ENCODE measurements at places on chromosomes 3 and 15.

DNA sequence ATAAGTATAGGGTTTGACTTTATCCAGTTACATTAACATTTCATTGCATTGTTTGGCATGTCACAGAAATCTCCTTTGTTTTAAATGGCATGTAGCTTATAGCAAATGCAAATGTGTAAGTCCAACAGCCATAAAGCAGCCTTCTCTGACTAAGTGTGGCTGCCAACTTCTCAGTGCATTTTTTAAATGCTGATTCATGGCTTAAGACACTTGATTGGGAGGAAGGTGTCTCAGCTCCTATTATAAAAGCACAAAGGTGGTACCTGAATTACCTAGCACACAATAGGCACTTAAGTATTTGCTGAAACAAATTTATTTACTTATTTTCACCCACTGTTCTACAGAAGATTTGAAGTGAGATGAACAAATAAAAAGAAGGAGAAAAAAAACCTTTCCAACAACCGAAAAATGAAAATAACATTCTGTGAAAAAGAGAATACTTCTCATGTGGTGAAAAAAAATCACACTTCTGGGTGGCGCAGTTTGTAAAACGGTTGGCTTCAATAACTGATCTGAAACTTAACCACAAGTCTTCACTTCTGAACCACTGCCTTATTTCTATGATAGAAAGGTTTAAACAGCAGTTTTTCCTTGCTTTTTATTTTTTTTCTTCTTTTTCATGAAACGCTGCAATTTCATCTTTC is 105.5 kb upstream of the ICE2 start:
- DNase-seq: no peak

DNA sequence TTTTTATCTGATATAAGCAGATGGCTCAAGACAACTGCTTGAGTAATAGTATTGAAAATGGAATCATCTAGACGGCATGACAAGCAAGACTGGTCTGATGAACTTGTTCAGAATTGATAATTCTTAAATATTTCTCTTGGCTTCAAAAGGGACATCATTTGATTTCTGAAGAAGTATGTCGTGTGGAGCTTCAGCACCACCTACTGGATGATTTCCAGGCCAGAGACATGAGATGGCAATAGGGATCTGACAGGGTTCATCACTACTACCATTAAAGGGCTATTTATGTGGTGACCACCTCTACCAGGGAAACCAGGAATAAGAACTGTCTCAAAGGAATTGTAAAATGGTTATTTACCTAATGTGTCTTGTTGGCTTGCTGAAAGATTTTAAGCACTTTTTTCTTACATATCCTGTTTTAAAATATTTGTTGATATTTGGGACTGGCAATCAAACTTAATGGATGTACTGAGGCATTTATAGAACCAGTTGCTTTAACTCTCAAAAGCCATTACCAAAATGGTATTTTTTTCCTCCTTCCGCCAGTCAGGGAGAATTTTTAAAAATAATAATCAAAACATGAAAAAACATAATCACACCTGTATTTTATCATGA is 99.5 kb upstream of the FAM98B start:
- no peak for DNase-seq

GRCh38 chr15:40414816-40415215 is 9.2 kb downstream of the IVD start:
- no peak for DNase-seq

- DNase-seq: no peak
Measured at GRCh38 chr3:42790714-42791229, 13.5 kb downstream of the HIGD1A start.

GRCh38 chr15:75208501-75209288 is 7.0 kb downstream of the C15orf39 start:
- no peak for DNase-seq

GRCh38 chr3:110180733-110181132 is 843.4 kb upstream of the DPPA4 start:
- no peak for DNase-seq

- no peak for DNase-seq
Measured at GRCh38 chr3:177482048-177482691, 284.9 kb upstream of the TBL1XR1 start.

DNA sequence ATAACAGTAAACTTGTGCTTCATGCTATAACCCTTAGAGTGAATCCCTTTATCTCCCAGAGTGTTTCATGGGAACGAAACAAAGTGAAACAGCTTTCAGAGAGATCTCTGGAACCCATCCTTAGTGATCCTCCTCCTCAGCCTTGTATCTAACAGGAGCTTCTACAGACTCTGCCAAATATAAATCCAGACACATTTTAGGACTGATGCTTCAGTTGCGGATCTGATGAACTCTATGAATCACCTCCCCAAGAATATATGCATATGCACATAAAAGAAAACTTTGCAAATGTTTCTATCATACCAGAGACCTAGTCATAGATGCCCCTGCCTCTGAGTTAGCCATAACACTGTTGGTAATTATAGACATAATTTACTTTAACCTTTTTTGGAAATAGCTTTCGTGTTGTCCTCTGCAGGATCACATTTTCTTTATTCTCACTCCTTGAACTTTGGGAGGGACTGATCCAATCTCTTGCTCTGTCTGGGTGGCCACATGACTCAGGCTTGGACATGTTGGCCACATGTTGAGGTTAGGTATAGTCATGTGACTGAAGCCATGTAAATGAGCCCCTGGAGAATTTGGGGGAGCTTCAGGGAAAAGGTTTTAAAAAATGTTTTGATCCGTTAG is 306.4 kb upstream of the CNTN3 start:
- DNase-seq: no peak

DNA sequence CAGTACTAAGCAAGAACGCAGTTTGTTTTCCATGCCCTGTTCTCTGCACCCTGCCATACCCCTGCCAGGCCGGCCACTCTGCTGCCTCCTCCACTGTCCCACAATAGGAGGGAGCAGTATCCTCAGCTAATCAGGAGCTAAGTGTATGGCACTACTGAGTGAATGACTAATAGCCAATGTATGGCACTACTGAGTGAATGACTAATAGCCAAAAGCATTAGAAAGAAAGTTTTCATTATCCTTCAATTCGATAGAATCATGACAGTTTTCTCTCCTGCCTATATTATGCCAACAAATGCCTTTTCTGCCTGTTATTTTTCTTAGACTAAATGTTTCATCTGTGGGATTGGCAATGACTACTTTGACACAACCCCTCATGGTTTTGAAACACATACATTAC is 107.5 kb upstream of the CHRM5 start:
- no peak for DNase-seq

DNA sequence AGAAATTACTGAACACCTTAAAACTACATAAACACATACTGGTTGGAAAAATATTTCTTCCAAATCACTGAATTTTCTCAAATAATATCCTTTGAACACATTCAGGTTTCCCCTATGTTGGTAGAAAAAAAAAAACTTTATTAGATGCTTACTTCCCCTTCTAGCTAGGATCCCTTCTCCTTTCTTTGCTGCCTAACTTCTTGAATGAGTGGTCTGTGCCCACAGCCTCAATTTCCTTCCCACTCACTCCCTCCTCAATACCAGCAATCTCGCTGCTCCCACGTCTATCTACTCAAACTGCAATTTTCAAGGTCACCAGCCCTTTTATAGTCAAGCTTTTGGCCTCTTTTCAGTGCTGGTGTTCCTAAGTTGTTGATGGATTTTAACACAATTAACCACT is 8.3 kb downstream of the CD200R1 start:
- DNase-seq: no peak

- DNase-seq: no peak
Measured at GRCh38 chr3:187677604-187678003, 7.4 kb upstream of the SST start.

- no peak for DNase-seq
Measured at GRCh38 chr3:40969756-40970466, 229.4 kb upstream of the CTNNB1 start.

DNA sequence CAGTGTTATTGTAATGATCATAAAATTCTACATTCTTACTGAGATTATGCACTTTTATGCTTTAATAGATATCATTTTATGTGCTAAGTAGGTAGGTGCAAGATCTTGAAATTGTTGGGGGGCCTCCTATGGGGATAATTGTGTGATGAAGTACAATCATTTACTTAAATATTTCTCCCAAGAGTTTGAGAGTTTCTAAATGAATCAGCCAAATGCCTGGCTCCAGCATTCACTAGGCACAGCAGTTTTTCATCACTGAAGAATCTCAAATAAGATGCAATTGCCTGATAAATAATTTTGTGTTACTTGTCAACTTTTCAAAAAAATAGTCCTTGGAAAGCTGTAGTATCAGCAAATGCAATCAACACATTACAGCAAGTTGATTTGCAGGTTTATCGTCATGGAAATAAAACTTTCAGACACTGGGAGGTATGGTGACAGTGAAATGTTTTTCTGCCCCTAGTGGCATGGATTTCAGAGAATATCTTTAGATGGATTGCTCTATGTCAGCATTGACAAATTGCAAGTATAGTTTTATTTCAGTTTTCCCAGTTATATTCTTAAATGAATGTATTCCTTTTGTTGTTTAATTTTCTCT is 167.1 kb downstream of the NEK11 start:
- DNase-seq: no peak

- no peak for DNase-seq
Measured at GRCh38 chr15:90617668-90618097, 88.0 kb downstream of the CRTC3 start.

GRCh38 chr3:137845194-137845593 is 81.1 kb downstream of the SOX14 start:
- no peak for DNase-seq

All from T1000 (cell line).